Spinal cord (tissue), 10 donors: ENCODE measurements at places on chromosomes 7 and 10.

DNA sequence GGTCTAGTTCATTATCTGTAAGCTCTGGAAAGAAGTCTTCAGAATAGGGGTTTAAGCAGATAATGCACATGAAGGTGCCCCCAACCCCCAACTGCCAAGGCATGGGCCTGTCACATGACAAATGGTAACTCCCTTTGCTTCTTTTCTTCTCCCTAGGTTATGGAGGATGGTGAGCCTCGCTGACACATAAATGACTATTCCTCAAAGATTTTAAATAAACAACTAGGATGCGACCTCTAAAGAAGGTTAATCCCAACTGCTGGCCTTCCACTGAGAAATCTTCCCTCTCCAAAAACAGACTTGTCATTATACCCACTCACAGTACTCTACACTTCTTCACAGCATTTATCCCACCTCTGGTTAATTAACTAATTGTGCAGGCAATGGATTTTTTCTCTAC is 75.7 kb upstream of the FAM133B start:
- no peak for DNase-seq

- peak; percentile 7 for DNase-seq
Observed at GRCh38 chr7:46811529-46811928, 770.4 kb downstream of the TNS3 start.

- DNase-seq = no peak
Observed at GRCh38 chr7:157526913-157527634, 190.3 kb downstream of the DNAJB6 start.

GRCh38 chr7:101950450-101951119 is 133.2 kb downstream of the CUX1 start:
- DNase-seq = no peak

DNA sequence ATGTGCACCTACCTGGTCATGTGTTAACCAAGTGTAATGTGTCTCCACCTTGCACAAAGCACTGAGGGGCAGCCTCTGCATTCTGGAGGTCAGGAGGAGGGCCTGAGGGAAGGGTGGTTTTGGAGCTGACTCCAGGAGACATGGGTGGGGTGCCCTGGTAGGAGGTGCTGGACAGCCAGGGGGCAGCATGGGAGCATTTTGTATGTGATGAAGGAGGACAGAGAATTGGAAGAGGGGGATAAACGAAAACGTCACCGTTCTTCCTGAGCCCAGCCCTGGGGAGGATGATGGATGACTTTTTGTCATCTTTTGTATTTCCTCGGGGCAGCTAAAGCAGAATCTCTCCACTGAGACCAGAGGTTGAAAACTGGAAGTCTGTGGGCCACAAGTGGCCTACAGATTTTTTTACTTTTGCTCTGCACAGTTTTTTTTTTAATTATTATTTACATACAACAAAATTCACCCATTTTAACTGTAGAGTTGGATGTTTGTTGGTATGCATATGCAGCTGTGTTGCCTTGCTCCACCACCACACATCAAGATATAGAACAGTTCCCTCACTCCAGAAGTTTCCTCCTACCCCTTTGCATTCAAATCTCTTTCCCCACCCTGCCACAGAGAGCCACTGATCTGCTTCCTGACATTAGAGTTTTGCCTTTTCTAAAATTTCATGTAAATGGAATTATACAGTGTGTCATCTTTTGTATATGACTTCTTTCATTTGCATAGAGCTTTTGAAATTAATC is 242.5 kb downstream of the VTI1A start:
- no peak for DNase-seq

GRCh38 chr7:104327534-104327933 is 869 bp upstream of the LHFPL3 start:
- no peak for DNase-seq

DNA sequence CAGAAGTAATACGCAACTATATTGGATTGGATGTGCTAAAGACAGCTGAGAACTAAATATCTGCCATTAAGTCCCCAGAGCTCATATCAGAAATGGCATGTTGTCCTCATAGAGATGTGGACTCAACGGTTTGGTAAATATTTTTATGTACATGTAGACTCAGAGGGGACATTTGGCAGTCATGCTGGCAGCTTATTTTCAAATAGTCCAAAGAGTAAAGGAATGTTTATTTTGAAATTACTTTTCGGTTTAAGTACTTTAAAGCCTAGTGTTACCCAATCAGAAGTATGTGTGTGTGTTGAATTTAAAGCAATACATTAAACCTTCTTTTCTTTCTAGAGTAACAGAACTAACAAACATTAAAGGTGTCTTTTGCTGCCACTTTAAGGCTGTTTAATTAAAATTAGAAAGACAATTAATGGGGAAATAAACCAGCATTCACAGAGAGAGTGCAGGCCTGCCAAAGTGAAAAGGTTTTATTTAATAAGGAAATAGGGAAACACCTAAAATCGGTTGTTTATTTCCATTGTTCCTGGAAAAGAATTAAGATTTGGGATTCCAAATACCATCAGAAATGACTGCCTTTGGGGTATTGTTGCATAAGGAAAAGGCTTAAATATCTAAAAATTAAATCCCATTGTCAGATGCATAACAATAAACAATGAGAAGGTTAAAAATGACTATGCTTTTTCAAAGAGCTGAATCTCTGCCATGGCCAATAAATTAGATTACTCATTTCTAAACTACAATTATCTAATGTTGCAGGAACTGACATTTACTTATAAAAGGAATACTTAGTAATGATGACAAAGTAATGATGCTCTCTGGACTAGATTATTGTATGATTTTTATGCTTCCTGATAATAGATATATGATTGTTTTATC is 113.4 kb upstream of the AHR start:
- DNase-seq = no peak

GRCh38 chr7:79452032-79452494 is 1.4 kb downstream of the MAGI2 start:
- DNase-seq = no peak

DNA sequence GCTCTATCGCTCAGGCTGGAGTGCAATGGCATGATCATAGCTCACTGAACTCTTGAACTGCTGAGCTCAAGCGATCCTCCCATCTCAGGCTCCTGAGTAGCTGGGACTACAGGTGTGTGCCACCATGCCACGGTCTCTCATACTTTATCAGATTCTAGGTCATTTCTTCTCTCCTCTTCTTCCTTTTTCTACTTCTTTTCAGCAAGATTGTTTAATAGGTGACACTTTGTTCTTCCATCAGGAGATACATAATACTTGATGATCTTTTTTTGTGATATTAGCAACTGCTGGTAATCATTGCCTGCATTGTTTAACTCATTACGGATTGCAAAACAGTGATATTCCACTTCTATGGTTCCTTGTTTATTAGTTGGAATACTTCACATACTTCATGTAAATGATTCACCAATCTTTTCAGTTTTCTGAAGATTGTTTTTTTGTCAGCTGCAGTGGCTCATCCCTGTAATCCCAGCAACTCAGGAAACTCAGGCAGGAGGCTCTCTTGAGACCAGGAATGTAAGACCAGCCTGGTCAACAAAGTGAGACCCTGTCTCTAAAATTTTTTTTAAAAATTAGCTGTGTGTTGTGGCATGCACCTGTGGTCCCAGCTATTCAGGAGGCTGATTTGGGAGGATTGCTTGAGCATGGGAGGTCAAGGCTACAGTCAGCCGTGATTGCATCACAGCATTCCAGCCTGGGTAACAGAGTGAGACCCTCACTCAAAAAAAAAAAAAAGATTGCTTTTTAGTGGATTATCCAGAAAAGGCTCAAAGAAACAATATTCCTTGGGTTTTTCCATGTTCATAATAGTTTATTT is 36.2 kb upstream of the CHST3 start:
- no peak for DNase-seq

DNA sequence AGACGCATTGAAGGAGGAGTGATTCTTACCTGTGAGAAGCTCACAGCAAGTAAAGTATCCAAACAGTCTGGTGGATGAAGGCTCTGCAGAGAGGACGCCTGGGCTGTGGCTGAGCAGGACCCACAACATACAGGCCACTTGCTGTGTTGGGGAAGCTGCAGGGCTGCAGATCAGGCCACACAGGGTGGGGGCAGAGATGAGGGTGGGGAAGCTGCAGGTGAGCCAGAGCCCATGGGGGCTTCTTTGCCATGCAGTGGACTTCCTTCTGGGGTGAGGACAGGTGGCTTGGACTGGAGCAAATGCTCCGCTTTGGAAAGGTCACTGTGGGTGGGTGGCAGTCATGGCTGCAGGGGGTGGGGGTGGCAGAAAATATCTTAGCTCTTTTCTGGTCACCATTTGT is 214.8 kb downstream of the GLRX3 start:
- DNase-seq = no peak
